ENCODE measurements at places on chromosomes 6 and 20.
A peak's percentile ranks its signal among the peaks of the same experiment; 100 is the strongest.

GRCh38 chr6:100116411-100117194 lies 122.6 kb upstream of the MCHR2 start:
- no peak for DNase-seq

DNA sequence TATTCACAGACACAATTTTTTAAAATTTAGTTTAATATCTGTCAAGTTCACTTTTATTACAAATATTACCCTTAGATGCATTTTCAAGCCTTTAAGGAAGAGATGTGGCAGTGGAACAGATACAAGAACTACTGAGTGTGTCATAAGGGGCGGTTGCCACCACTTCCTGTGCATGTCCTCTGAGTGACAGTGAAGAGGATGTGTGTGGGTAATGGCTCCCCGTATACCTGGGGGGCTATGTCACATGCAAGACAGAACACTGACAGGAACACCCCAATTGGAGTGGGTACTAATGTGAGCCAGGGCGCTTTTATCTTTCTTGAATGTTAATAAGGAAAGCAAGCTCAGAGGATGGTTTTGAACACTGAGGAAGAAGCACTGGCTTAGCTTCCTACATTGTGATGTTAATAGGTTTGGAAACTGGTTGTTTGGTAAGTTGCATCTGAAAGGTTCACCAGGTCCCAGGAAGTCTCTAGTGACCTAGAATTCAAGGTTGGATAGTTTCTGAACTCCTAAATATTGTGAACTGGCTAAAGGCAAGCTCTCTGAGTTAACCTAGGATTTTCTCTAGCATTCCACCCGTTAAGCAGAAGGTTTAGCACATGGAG lies 83.4 kb upstream of the ASF1A start:
- peak; percentile 40 for DNase-seq

- no peak for DNase-seq
These were observed 26.8 kb downstream of the ERGIC3 start for GRCh38 chr20:35568645-35569044.

DNA sequence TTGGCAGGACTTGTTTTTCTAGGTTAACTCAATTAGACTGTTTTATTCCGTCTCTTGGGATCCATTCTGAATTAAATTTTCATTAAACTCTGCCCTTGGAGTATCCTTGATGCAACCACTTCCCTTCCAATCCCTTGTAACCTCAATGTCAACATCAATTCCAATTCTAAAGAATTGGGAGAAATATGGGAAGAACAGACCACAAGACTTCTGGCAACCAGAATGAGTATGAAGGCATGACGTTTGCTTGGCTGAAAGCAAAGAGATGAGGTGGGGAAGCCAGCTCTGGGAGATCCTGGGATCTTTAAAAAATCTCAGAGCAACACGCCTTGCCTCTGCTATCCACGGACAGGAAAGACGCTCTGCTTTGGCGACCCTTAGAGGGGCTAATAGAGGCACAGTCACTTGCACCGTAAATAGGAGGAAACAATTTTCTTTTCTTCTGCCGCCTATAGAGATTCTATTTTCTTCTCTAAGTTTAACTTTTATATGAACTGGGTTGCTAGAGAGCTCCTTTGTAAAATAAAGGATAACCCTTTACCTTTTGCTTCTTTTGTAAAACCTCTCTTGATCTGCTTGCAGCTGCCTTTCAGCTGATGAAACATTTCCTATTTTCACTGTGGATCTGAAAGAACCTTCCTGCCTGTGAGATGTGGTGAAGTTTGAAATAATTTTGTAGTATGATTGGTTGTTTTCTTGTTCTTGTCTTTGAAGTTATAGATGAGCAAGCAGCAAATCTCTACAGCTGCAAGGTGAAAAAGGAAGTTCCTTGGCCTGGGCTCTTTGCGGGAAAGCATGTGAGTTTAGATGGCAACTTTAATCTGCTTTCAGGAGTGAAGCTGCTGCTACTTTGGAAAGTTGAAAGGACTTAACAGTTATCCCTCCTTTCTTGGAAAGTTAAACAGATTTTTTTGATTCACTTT lies at the start of gene ASIP:
TSS of gene ASIP (plus strand) at position 731 of the 923 bp plus-strand sequence. CDS start 18,952 bp downstream, outside the sequence.
- no peak for DNase-seq

DNA sequence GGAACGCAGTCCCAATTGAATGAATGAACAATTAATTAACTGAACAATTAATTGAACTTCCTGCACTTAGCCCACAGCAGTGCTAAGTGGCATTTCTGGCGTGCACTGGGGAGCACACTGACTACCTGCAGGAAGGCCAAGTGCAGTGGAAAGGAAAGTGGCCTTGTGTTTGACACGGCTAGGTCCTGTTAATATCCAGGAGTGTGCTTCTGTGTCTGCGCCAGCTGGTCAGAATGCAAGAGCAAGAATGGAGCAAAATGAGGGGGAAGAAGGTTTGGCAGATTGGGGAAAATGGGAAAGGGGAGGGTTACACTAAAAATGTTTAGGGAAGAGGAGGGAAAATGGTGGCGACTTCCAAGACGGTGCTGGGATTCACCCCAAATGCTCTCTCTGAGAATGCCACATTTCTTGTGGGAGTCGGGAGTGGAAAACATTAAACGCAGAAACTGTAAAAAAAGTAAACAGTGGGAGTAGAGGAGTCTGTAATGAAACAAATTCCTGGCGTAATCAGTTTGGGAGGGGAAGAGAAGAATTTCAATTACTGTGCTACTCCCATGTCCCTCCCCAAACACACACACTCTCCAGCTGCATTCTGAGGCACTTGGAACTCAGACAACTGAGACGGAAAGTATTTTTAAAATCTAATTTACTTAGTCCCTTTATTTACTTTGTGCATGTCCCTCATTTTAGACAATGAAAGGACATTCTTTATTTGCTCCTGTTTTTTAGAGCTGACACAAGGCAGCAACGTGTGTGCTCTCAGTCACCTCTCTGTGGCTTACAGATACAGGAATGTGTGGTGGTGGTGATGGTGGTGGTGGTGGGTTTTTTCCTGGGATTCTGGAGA lies 64.1 kb downstream of the CLIC5 start:
- DNase-seq = no peak

DNA sequence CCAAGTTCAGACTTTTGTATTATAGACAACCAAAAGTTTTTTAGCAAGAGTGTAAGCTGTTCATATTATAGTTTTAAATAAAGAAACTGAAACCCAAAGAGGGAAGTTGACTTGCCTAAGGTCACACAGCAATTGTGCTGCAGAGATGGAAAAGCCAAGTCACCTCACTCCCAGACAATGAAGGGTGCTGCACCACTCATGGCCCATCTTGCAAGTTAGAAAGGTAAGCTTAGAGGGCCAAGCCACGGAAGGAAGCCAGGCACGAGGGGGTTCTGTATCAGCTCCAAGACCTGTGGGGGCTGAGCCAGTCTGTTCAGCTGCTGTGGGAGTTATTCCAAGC lies 860 bp downstream of the DEFB124 start:
- no peak for DNase-seq

DNA sequence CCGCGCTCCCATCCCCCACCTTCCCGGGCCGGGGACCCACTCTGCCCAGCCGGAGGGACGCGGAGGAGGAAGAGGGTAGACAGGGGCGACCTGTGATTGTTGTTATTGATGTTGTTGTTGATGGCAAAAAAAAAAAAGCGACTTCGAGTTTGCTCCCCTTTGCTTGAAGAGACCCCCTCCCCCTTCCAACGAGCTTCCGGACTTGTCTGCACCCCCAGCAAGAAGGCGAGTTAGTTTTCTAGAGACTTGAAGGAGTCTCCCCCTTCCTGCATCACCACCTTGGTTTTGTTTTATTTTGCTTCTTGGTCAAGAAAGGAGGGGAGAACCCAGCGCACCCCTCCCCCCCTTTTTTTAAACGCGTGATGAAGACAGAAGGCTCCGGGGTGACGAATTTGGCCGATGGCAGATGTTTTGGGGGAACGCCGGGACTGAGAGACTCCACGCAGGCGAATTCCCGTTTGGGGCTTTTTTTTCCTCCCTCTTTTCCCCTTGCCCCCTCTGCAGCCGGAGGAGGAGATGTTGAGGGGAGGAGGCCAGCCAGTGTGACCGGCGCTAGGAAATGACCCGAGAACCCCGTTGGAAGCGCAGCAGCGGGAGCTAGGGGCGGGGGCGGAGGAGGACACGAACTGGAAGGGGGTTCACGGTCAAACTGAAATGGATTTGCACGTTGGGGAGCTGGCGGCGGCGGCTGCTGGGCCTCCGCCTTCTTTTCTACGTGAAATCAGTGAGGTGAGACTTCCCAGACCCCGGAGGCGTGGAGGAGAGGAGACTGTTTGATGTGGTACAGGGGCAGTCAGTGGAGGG lies 2.8 kb downstream of the SOX4 start:
- DNase-seq = no peak

GRCh38 chr6:43223175-43223574 lies 6.1 kb downstream of the DNPH1 start:
- DNase-seq = no peak

GRCh38 chr6:34600796-34601195 lies 44.7 kb upstream of the SPDEF start:
- DNase-seq = no peak

- no peak for DNase-seq
These were observed 10.2 kb upstream of the SLC22A3 start for GRCh38 chr6:160337991-160338390.

GRCh38 chr20:50725724-50726005 lies 5.7 kb upstream of the PARD6B start:
- DNase-seq = no peak

DNA sequence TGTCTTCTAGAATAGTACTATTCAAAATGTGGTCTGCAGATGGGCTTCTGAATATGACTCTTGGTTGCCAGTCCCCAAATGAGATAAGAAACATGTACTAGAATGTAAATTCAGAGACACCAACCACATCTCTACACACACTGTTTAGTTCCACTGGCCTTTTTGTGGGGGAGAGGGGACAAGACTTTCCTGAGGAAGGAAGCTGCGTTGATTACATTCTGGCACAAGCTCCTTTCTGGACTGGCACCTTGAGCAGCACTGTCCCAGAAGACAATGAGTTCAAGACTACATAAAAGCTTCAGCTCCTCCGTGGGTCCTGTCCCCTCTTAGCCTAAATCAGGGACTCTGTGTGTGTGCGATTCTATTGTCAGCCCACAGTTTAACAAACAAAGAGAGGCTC lies 6.9 kb upstream of the IYD start:
- DNase-seq = no peak

- DNase-seq = no peak
These were observed 119.4 kb upstream of the LY86 start for GRCh38 chr6:6469074-6469473.

GRCh38 chr20:13800728-13801134 lies 15.9 kb downstream of the NDUFAF5 start:
- DNase-seq = no peak

- DNase-seq = no peak
These were observed 680 bp downstream of the LATS1 start for GRCh38 chr6:149717255-149717587.

DNA sequence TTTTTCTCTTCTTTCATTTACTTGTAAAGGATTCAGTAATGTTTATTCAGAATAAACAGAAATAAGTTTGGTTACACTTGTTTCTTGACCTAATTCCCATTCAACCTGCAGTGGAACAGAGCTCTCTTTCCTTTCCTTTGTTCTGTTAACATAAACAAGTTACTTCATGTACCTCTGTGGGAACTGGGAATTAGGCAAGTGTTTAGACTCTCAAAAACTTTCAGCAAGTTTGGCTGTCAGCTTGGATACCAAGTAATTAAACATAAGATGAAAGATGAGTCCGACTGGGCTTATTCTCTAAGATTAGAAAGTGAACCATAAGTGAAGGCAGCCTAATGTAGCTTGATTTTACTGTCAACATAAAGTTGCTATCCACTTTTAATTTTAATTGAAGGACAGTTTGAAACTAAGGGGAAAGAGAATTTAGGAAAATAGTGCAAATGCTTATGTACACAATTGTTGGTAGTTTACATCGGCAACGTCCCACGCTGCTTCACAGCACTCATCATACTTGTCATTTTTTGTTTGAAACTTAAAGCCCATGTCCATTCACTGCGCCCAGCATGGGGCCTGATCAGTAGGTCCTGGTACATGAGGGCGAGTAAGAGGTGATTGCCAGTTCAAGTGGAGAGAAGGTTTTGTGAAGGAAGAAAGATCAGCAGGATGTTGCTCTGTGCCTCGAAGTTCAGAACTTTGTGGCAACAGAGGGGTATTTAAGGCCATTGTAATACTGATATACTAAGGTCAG lies 113.0 kb downstream of the PLEKHG1 start:
- DNase-seq = no peak

GRCh38 chr6:44494011-44494501 lies 106.5 kb downstream of the CDC5L start:
- DNase-seq = no peak

DNA sequence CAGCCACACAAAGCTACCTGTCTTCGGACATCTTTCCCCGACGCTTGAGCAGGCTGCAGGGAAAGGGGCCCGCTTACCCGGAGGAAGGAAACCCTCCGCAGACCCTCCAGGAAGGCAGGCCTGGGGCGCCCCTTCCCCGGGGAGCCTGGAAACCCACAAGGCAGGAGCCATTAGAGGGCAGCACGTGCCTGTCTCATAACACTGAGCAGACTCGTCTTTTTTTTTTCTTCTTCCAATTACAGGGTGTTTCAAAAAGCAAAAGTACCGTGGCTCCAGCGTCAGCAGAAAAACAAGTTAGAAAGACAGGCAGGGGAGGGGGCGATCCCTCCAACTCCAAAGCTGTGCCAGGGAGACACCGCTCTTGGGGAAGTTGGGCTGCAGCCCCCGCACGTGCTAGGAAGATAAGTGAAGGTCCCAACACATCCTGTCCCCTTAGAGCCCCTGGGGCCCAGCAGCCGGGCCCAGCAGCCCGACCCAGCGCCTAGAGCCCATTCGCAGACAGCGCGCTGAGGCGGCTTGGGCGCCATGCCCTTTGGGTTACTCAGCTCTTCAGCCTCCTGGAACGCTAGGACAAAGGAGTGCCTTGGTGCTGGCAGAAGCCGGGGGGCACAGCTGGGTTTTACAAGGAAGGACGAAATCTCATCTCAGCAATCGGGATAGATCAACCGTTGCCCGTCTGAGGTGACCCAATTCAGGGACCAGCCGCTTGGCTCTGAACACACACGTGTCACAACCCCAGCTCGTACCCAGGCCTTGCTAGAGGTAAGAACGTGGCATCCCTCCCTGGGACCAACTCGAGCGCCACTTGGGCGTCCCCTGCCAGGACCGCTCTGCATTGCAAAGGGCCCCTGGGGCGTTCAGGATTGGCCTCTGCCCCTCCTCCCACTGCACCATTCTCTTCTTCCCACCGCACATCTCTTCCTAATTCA lies 136.3 kb downstream of the LY86 start:
- DNase-seq = peak; percentile 26

DNA sequence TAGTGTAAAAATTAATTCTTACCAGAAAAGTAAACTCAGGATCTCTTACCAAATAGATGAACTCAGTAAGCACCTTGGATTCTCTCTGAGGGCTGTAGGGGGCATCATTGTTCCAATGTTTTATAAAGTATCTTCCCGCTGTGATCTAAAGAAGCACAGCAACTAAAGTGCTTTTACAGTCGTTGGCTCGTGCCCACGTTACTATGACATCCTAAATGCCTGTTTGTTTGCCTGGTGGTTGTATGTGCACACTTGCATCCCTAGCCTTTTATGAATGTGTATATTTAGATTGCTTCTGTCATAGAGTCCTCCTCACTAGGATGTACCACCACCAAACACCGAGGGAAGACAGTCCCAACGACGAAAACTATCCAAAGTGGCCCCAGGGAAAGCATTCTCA lies 34.5 kb downstream of the SLX4IP start:
- DNase-seq = no peak

- no peak for DNase-seq
These were observed 10.8 kb upstream of the TBCC start for GRCh38 chr6:42756722-42757121.
